Small intestine (tissue), 16 donors: ENCODE measurements at places on chromosomes 7 and 10.

GRCh38 chr7:107744345-107744750 is 406 bp downstream of the CBLL1 start:
- DNase-seq: no peak

GRCh38 chr7:31476073-31476745 is 37.7 kb upstream of the ITPRID1 start:
- no peak for DNase-seq

DNA sequence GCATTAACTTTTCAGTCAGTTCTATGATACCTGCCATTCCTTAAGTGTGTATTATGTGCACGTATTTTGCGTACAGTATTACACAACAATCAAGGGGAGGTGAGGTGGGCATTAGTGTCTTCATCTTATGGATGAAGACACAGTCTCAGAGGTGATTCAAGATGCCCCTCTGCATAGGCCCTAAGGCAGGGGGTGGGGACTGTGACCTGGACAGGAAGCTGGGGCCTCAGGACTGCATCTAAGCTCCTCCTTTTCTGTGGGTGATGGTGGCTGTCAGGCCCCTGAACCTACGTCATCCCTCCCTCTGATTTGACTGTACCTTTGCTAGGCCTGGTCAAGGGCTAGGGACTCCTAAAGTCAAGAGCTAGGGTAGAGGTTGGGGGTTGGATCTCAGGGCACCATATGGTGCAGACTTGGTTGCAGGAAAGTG is 38.9 kb downstream of the HK1 start:
- no peak for DNase-seq

DNA sequence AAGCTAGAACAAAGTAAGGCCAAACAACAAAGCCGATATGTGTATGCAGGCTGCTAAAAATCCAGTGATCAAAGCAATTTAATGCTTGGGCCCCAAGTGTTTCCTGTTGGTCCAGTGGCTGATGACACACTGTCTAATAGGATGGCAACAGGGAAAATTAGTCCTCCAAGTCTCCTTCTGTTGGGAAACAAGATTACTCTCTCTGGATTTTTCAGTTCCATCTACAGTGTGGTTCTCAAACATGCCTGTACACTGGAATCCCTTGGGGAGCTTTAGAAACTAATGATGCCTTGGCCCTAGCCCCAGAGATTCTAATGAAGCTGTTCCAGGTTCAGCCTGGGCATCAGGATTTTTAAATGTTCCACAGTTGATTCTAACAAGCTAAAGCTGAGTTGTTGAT is 198.7 kb downstream of the AHR start:
- no peak for DNase-seq
